Kasumi-1 (cell line): ENCODE measurements at places on chromosomes 12 and 14.

- no peak for DNase-seq
Observed at GRCh38 chr14:37673439-37673838, 78.0 kb downstream of the TTC6 start.

DNA sequence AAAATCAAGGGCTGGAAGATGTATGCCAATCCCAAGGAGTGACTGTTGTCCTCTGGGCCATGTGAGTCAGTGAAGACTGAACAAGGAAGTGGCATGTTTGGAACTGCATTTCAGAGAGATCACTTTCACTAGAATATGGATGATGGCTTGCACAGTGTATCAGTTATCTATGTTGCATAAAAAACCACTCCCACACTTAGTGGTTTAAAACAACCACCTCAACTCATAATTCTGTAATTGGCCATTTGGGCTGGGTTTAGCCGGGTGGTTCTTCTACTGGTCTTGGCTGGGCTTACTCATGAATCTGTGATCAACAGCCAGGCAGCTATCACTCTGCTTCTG lies 15.4 kb downstream of the BDKRB1 start:
- no peak for DNase-seq

DNA sequence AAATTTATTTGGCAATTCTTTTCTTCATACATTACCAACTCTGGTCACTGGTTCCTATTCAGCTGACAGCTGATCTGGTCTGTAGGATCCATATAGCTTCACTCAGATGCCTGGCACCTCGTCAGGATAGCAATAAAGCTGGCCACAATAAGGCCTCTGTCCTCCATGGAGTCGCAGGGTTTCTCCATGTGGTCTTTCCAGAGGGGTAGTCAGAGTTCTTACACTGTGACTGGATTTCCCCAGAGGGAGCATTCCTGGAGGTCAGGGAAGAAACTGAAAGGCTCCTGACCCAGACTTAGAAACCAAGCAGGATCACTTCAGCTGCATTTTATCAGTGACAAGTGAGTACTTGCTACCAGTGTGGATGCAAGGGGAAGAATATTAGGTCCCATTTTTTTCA lies 34.9 kb upstream of the SIX1 start:
- no peak for DNase-seq

DNA sequence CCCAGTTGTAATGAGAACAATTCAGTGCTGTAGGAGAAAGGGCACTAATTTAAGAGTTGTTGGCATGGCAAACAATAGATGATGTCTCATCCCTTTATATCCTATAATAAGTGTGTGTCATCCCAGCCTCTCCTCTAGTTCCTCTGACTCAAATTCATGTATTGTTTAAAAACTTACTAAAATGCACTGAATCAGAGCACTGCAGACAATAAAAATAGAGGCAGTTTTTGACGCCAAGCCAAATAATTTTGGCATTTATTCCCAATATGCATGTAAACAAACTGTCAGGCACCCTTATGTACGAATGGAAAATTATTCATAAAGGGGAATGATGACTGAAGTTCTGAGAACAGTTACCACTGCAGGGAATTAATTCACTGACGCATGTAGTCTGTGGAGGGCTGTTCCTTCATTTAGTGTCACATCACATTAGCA lies 57.9 kb upstream of the TMX1 start:
- no peak for DNase-seq

- DNase-seq: no peak
Observed at GRCh38 chr12:42409471-42409870, 83.5 kb downstream of the PPHLN1 start.

- no peak for DNase-seq
Observed at GRCh38 chr12:54387114-54387467, 2.6 kb upstream of the ZNF385A start.

GRCh38 chr14:49972131-49972671 lies 79.3 kb downstream of the ARF6 start:
- peak; percentile 90 for DNase-seq

DNA sequence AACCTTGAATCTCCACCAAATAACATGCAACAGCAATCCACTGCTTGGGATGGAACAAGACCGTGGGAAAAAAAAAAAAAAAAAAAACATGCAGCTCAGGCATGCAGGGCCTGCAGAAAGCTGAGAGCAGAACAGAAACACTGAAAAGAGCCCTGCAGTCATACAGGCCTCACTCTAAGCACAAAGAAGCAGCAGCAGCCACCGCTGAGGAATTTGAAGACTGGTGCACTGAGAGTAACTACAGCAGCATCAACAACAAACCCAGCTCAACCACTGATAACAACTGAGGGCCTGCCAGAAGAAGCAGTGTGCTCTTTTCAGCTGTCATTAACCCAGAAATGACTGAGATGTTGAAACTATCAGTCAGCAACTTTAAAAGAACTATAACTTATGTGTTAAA lies 354.7 kb upstream of the TMTC1 start:
- DNase-seq: no peak

GRCh38 chr12:39846971-39847650 lies 227.5 kb upstream of the ABCD2 start:
- DNase-seq: no peak

GRCh38 chr12:55637467-55637866 lies 775 bp downstream of the OR10P1 start:
- DNase-seq: no peak

DNA sequence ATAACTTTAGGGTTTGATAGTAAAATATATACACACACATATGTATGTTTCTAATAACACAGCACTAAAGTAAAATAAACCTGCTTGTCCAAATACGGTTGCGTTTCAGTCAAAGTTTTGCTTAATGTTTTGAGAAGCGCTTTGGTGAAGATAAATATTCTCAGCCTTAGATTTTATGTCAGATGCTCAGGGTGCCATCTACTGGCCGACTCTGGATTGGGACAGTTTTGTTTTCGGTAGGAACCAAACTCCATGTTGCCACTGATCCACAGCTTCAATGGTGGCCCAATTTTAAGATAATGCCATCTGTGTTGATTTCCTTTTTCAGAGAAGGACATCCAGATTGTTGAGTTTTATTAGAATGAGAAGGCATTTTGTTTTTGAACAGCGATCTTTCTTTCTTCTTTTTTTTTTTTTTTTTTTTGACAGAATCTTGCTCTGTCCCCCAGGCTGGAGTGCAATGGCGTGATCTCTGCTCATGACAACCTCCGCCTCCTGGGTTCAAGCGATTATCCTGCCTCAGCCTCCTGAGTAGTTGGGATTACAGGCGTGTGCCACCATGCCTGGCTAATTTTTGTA lies 43.1 kb downstream of the LLPH start:
- DNase-seq: peak; percentile 81

DNA sequence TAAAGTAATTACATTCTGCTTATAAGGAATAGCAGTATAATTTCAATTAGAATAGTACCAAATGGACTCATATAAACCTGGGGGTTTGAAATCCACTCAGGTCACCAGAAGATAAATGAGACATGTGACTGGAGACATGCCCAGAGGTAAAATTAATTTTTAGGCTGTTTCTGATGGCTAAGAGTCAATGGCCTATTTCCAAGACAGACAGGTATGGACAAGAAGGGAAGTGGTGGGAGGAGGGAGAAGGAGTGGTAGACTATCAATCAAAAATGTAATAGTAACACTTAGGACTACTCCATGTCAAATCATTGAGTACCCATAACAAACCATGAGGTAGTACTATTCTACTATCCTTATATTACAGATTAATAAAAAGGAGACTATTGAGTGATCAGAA lies 544.0 kb downstream of the GALC start:
- no peak for DNase-seq

GRCh38 chr12:104971306-104971705 lies 13.2 kb upstream of the SLC41A2 start:
- no peak for DNase-seq

GRCh38 chr12:105721891-105722290 lies 391.4 kb downstream of the C12orf75 start:
- DNase-seq: no peak

DNA sequence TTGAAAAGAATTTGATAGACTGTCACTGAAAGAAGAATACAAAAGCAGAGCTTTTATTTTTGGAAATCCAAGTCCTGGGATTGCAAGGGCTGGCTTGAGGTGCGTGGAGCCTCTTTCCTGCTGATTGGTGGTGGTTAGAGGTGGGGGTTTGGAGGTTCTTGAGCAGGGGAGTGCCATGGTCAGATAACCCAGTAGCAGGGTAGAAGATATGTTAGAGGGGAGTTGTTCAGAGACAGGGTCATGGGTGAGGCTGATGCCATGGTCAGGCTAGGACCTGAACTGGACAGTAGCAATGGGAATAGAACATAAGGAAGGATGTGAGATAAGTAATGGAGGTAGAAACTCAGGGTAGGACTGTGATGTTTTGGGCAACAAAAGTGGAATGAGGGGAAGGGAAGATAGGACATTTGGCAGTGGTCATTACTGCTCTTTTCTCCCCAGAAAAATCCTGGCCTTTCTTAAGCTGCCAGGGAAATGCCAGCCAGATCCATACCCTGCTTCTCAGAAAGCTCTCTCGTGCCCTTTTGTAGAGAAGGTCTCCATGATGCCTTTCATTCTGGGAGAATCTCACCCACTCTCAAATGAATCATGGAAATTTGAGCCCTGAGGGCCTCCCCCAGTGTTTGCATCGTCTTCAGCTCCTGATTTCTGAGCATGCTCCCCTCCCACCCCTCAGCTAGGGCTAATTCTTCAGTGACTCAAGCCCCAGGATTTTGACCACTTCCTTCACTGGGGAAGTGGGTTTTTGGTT lies 9.5 kb downstream of the EMP1 start:
- peak; percentile 28 for DNase-seq

DNA sequence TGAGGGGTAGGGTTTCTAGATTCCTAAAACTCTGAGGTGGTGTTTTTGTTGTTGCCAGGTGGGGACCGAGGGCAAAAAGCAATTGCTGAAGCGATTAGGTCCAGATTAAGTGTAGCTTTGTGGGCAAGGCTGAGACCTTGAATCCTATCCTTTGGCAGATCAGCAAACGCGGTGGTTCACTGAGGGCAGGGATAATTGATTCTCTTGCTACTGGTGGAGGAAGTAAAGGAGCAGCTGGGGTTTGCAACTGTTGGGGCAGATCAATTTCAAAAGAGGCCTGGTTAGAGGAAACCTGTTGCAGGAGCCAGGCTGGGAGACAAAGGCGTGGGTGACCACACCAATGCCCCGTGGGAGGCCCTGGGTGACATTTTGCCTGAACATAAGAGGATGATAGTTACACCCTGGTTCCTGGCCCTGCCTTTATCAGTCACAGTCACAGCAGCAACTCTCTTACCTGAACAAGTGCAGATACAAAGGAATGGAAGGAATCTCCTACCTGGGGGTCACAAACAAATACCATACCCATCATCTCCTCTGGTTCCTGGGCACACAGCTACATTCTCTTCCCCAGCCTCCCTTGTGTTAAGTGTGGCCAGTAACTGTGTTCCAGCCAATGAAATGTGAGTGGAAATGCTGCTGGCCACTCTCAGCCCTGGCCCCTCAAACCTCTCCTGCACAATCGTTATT lies 43.3 kb upstream of the RASSF3 start:
- peak; percentile 12 for DNase-seq

- DNase-seq: no peak
Observed at GRCh38 chr14:46381674-46382073, 269.9 kb downstream of the RPL10L start.

GRCh38 chr14:95523815-95524448 lies 7.5 kb upstream of the SYNE3 start:
- peak; percentile 13 for DNase-seq

GRCh38 chr12:52203079-52203921 lies 11.5 kb upstream of the KRT80 start:
- peak; percentile 94 for DNase-seq

- no peak for DNase-seq
Observed at GRCh38 chr14:56082880-56083279, 35.3 kb upstream of the PELI2 start.

DNA sequence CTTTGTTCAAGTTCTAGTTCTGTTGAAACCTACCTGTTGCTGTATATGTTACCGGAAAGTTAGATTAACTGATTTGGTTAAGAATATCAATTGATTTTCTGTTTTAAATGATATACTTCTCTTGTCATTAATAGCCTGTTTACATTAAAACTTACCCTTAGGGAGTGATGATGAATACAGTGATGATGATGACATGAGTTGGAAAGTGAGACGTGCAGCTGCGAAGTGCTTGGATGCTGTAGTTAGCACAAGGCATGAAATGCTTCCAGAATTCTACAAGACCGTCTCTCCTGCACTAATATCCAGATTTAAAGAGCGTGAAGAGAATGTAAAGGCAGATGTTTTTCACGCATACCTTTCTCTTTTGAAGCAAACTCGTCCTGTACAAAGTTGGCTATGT lies 33.0 kb downstream of the CAND1 start:
- DNase-seq: no peak

DNA sequence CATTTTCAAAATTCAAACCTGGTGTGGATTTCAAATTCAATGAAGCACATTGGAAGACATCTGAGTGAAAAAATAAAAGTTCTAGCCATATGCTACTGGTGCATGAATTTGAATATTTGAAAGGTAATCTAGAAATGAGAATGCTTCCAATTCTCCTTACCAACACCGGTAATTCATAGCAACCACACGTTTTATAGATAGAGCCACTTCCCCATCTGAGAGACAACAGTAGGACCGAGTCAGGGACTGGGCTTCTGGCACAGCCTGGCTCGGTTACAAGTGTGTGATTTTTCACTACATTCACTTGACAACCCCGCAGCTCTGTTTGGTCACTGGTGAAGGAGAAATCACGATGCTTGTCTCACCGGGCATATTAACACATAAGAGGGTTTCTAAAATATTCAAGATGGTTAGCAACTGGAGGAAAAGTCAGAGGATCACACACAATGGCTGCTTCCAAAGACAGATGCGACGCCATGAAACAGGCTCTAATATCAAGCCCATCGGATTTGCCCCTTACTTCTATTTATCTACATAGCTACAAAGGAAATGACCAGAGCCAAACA lies 86.5 kb upstream of the FOXN3 start:
- DNase-seq: peak; percentile 52

GRCh38 chr14:64953310-64953654 lies 10.7 kb upstream of the GPX2 start:
- DNase-seq: no peak

GRCh38 chr12:131067981-131068851 lies 114.5 kb downstream of the ADGRD1 start:
- DNase-seq: no peak

DNA sequence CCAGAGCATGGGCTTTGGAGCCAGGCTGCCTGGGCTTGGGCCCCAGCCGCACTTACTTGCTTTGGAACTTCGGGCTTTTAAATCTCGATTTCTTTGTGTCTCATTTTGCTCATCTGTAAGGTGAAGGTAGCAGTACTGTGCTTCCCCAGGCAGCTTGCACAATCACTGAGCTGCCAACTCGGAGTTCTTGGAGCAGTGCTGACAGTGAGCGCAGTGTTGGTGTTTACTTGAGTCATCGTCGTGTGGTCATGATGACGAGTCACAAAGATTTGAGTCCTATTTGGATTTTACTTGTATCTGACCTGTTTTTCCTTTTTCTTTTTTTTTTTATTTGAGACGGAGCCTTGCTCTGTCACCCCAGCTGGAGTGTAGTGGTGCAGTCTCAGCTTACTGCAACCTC lies 31.3 kb upstream of the ATF1 start:
- no peak for DNase-seq
